Brain (organoid and tissue), 16 donors: ENCODE measurements at places on chromosomes 1 and 21.
A peak's percentile ranks its signal among the peaks of the same experiment; 100 is the strongest.

DNA sequence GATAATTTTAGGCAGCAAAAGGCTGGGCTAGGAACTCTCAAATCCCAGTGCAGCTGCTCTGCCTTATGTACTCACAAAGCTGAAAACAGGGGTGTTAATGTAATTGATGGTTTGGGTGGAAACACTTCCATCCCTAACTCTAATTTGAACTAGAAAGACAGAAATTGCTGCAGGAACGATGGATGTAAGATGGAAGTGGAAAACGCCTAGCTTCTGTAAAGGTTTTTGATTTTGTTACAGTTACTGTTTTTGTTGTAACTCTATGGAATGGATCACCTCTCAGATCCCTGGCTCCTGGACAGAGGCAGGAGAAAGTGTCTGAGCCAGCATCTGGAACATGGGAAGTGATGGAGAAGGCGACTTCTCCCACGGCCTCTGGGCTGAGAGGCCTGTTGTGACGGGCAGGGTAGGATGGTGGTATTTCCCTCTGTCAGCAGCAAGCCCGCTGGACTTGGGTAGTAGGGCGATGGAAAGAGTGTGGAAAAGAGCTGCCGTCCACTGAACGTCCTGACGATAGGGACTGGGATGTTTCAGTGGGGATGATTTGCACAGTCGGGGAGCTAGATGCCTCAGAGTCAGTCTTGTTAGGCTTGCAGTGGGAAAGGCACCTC is 1.6 kb downstream of the TRAF5 start:
- DNase-seq: no peak

DNA sequence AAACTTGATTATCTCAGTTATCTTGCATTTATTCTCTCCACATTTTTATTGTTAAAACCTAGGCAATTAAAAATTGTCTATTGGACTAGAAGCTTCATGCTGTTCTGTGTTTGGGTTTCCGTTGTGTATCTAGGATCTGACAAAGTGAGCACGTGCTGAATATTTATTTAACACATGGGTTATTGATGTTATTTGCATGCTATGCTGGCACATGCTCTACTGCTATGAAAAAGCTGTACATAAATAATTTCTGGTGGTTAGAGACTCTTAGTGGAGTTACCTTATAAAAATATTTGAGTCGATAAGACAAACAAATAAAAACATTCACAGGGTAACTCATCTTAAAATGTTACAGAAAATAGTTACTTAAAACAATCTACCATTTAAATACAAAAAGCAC is 1769.7 kb downstream of the MRPL39 start:
- no peak for DNase-seq

GRCh38 chr21:26320596-26320995 is 150.0 kb upstream of the APP start:
- DNase-seq: no peak

DNA sequence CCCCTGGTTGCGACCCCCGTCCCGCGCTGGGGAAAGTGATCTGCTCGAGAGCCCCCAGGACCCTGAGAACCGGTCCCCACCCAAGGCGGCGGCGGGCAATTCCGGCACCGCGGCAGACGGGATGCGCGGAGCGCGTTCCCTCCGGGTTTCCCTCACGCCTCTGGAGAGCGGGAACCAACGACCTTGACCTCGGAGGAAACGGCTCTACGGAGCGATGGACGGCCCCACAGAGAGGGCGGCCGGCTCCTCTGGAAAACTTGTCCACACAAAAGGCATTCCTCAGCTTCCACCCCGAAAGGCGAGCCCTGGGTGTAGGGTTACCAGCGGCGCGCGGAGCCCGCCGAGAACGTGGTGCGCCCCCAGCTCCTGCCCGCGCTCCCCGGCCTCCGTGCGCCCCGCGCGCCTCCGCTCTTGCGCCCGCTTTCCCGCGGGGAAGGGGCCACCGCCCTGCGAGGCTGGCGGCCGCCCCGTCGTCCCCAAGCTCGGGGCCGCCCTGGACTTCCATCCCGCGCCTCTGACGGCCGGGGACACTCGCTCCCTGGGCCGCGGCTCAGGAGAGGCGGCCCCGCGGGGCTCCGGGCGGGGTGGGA is 391 bp upstream of the KIAA1614 start:
- DNase-seq: no peak

DNA sequence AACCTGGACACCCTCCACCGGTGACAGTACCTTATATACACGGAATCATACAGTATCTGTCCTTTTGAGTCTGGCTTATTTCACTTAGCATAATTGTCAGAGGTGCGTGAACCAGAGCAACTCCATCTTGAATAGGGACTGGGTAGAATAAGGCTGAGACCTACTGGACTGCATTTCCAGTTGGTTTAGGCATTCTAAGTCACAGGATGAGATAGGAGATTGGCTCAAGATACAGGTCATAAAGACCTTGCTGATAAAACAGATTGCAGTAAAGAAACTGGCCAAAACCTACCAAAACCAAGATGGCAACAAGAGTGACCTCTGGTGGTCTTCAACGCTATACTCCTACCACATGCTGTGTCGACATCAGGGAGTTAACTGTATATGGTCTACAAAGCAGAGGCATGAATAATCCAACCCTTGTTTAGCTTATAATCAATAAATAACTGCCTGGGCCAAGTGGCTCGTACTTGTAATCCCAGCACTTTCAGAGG is 1.4 kb upstream of the FDPS start:
- DNase-seq: peak; percentile 45

DNA sequence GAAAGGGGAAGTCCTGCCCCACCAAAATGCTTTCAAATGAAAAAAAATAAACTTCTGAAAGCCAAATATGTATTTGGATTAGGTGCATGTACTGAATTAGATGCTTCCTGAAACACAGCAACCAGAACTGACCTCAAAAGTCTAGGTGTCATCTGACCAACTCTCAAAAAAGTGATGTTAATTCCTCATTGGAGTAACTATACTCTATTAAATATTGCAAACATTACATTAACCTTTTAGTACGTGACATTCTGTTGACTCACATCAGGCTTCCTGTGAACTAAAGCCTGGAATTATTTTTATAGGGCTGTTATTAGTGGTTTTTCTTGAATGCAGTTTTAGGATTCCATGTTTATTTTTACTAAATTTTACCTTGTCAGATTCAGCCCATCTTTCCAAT is 73.5 kb downstream of the ASTN1 start:
- no peak for DNase-seq

GRCh38 chr21:36567216-36567885 is 87.4 kb upstream of the CLDN14 start:
- DNase-seq: no peak

DNA sequence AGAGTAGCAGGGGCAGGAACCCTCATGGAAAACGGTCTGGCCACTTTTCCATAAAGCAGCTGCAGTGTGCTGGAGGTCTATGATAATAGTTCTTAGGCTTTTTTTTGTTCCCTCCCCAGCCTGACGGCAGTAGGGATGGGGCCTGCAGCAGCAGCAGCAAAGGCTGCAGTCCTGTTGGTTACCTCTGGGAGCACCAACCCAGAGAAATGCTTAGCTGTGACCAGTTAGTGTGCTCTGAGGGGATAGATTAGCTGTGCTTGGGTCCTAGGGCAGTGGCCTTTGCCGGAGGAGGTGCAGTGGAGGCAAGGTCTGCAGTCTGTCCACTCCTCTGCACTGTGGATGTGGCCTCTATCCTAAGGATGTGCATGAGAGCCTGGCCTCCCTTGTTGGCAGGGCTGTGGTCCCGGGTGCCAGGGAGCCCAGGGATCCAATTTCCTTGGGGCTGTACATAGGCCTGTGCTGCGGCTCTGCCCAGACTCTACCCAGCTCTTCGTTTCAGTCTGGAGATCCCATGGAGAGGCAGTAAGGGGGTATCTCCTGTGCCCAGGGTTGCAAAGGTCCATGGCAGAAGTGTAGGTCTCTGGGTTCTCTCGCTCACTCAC is 322.7 kb downstream of the PTBP2 start:
- DNase-seq: no peak

DNA sequence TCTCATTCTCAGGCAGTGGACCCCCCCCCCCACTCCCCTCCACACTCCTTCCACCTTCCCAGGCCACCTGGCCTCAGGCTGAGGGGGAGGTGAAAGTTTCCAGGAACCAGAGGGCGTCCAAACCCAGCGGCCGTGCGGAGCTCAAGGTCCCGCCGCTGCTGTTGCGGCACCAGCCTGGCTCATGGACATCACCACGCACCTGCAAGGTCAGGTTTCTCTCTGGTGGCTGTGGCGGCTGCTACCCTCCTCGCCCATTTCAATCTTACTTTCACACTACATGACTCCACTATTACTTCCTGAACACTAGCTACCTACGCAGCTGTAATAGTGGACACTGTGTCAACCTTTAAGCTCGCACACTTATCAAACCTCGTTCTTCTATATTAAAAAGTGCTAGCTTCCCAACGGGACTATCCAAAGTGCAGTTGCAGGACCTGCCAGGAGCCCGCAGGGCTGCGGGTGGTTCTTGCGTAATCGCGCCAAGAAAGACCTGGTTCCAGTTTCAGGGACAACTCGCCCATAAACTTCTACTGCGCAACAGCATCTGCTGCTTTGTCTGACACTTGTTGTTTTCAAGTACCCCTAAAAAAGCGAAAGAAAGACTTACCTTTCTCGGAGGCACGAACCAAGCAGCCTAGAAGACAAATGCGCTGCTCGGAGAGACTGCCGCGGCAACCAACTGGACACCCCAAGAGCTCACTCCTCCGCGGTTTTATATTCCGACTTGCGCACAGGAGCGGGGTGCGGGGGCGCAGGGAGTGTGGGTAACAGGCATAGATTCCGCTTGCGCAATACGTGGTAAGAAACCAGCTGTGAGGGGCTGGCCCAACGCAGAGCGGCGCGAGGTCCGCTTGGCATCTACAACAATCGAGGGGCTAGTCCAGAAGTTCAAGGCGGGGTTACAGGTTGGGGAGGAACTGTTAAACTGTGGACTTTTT is at the start of gene DIRAS3:
Gene DIRAS3 (minus strand): TSS at position 687 of the 938 bp plus-strand sequence. CDS start 3,330 bp downstream, outside the sequence.
- peak; percentile 27 for DNase-seq

GRCh38 chr1:218249338-218250140 is 35.6 kb upstream of the RRP15 start:
- DNase-seq: peak; percentile 72

DNA sequence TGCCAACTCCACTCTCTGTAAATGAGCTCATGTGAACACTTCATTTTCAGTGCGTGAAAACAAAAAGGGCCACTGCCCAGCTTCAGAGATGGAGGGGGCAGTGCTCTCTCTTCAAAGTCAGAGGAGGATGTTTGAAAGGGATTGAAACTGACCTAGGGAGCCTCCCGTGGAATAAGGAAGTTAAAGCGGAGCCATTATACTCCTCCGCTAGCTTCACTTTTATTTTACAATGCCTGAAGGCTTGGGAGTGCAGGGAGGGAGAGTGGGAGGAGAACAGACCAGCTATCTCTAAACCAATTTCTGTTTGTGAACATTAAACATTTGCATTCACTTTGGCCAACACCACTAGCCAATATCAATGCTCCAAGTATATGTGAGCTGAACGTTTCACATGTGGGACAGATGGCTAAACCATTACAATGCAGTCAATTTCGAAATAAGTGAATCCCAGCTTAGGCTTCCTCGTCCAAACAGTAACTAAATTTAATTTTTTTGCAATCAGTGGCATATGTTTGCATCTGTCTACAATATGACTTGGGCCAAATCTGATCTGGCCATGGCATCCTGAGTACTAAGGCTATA is 126.9 kb downstream of the ESRRG start:
- DNase-seq: no peak

GRCh38 chr1:182389619-182390047 is 2.0 kb downstream of the GLUL start:
- no peak for DNase-seq

- DNase-seq: no peak
Observed at GRCh38 chr1:204721373-204722055, 36.0 kb upstream of the LRRN2 start.

GRCh38 chr1:162080472-162081015 is 11.1 kb downstream of the NOS1AP start:
- peak; percentile 37 for DNase-seq

GRCh38 chr1:228399531-228400236 is 7.0 kb downstream of the TRIM11 start:
- DNase-seq: no peak

DNA sequence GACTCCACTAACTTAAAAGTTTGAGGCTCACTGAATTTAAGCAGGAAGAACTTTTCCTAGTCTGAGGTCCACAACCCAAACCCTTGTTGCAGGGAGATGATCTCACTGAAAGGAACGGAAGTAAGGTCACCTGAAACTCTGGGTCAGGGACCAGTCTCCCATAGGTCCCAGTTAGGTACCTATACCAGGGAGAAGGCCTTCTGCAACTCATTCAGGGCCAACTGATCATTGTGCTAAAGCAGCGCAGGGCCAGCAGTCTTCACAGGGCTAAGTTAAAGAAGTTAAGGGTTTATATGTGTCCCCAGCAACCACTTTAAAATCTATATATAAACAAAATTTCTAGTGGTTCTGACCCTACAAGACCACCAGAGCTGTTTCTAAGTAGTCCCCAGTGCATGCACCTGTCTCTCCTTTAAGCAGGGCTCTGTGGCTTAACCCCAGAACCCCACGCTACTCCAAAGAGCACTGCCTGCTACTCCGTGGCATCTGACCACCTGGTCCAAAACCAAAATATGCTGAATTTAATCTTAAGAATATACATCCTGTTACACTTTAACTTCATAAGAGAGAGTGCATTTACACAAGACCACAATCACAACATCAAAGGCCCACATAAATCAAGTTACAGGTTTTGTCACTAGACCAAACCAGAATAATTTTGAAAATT is 2.8 kb downstream of the SRSF10 start:
- no peak for DNase-seq

- no peak for DNase-seq
Observed at GRCh38 chr1:238647877-238648276, 738.5 kb upstream of the CHRM3 start.

DNA sequence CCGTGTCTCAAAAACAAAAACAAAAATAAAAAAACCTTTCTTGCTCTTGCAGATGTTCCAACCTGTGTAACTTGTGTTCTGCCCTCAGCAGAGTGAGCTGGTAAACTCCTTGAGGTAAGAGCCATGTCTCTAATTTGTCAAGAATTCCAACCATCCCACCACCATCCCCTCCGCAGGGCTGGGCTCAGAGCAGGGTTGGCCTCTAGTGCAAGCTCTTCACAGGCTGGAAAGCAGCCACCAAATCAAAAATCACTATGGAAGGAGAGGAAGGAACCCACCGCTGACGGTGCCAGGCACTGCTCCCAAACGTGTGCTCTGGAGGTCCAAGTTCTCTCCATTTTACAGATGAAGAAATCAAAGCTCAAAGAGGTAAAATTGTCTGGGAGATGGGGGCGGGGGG is 9.4 kb downstream of the PLEKHA6 start:
- peak; percentile 46 for DNase-seq

- DNase-seq: no peak
Observed at GRCh38 chr1:99950486-99950885, 19.3 kb upstream of the SLC35A3 start.

GRCh38 chr1:46394108-46394871 is at the start of gene FAAH:
Gene FAAH, plus strand, starts transcription at chr1:46394317. Its CDS starts 32 bp downstream, at chr1:46394349.
- peak; percentile 91 for DNase-seq

DNA sequence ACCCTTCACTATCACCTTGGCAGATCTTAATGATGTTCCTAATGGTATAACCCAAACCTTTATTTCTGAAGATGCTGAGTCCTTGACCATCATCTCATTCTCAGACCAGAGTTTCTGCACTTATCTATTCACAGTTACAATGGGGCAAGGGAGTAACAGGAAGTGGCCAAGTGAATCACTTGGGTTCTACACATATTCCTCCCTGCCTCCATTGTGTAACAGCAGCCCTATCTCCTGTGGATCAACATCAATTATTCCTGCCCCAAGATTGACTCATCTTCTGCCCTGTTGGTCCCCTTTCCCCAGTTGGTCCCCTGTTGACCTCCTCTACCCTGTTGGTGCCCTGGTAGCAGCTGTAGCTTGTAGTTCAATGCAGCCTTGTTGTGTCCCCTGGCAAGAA is 10.3 kb upstream of the S100A7 start:
- no peak for DNase-seq
